HT1080 (cell line): ENCODE measurements at places on chromosomes 5 and 9. TPM values are rescaled to one million over a fixed set of nuclear protein-coding genes. Genes with fewer than 3 reads are reported as not detected.

The IFNA13 gene
- total RNA-seq: not detected in 2 replicates

The TAF1L gene
- total RNA-seq: not detected in 2 replicates

The C1QTNF3 gene
- total RNA-seq: 0.21 TPM in 1 of 2 replicates, not detected in the other

The IL4 gene
- total RNA-seq: not detected in 2 replicates

The NKD2 gene
- not detected in 2 replicates for total RNA-seq

The RASEF gene
- 0.14 and 0.73 TPM in 2 replicates for total RNA-seq

The LCP2 gene
- 0.50 TPM in 1 of 2 replicates, not detected in the other for total RNA-seq

The PCDHA10 gene
- not detected in 2 replicates for total RNA-seq

The FIBCD1 gene
- total RNA-seq: 11.6 TPM in 2 replicates

The TAL2 gene
- 0.57 TPM in 1 of 2 replicates, not detected in the other for total RNA-seq

The CARD9 gene
- 0.43 and 0.66 TPM in 2 replicates for total RNA-seq

The LMAN2 gene
- total RNA-seq: 213 and 237 TPM in 2 replicates

The CRB2 gene
- not detected in 2 replicates for total RNA-seq

DNA sequence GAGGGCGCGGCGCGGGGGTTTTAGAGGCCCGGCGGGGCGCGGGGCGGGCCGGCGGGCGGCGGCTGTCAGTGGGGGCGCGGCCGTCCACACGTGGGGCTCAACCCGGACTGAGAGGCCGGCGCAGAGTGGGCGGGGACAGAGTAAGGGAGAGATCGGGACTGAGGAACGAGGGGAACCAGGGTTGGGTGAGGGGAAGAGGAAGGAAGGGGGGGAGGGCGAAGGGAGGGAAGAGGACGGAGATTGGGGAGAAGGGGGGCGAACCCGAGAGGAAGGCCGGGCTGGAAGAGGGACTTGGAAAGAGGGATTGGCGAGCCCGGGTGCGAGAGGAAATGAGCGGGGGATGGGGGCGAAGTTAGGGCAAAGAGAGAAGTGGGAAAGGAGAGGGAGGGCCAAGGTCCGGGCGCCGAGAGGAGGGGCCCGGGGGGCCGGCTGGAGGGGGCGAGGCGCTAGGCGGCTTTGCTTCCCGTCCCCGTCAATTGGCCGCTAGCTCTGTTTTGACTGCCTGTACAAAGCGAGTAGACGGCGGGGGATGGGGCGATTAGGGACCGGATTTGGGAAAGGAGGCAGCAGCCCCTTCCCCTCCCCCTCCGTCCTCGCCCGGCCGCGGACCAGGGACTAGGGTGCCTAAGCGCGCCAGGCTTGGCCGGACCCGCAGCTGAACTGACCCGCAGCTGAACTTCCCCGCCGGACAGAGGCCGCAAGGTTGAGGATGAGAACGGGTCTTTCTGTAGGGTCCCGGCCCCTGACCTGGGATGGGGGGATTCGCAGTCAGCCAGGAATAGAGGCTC, 399 bp upstream of the FBN2 start:
- peak; percentile 62 for DNase-seq

DNA sequence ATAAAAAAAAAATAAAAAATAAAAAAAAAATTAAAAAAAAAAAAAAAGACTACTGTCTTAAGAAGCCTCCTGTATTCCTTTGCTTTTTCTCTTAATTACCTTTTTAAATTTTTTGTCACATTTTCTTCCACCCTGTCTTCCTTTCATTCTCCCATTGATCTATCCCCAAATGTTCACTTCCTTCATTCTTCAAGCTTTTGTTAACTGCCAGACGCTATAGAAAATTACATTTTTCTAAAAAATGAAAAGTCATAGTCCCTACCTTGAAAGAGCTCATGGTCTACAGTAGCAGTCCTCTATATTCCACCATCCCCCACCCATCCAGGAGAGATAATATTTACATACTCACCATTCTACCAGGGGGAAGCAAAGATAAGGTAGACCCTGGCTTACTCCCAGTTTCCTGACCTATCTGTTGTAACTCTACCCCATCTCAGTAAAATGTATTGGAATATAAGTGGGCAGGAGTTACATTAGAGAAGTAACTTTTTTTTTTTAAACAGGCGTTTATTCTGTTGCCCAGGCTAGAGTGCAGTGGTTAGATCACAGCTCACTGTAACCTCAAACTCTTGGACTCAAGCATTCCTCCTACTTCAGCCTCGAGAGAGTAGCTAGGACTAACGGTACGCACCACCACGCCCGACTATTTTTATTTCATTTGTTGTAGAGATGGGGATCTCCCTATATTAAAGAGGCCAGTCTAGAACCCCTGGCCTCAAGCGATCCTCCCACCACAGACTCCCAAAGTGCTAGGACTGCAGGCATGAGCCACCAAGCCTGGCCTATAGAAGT, 3.8 kb upstream of the PRKAA1 start:
- DNase-seq: no peak

DNA sequence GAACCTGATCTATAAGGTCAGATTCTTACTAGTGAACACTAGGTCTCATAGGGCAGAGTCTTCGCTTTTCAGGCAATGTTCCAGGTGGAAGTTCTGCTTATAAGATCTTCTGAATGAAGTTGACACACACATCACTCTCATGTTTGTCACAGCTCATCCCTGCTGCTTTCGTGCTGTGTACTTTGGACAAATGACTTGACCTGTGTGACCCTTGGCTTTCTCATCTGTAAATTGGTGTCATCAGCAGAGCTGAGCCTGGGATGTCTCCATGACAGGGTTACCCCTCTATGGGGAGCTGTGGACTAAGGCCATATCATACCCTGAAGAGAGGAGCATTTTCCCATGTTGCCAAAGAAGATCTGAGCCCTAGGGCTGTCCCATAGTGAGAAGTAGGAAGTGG, 2.8 kb downstream of the DELE1 start:
- no peak for DNase-seq

- no peak for DNase-seq
Measured at GRCh38 chr5:179610903-179611265, 12.6 kb downstream of the HNRNPH1 start.

GRCh38 chr9:87370049-87370685, 127.5 kb upstream of the DAPK1 start:
- DNase-seq: no peak

GRCh38 chr9:90915693-90916092, 114.1 kb downstream of the SYK start:
- DNase-seq: no peak

DNA sequence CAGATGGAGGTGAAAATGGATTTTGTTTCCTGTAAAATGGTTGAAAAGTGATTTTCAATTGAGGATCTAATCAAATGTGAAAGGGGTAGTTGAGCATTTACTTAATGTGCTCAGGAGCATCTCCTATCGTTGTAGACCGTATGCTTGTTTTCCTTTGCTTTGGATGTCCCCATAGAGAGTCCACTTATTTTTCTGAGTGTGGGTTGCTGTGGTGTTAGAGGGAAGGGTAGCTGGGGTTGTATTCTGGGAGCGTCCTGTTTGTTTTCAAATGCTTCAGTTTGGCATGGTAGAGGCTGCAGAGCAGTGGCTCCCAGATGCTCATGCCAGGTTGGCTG, 154.1 kb downstream of the MAT2B start:
- DNase-seq: no peak

- no peak for DNase-seq
Measured at GRCh38 chr9:20486552-20486951, 135.7 kb downstream of the MLLT3 start.

GRCh38 chr5:72648480-72648879, 141.3 kb upstream of the ZNF366 start:
- DNase-seq: no peak

DNA sequence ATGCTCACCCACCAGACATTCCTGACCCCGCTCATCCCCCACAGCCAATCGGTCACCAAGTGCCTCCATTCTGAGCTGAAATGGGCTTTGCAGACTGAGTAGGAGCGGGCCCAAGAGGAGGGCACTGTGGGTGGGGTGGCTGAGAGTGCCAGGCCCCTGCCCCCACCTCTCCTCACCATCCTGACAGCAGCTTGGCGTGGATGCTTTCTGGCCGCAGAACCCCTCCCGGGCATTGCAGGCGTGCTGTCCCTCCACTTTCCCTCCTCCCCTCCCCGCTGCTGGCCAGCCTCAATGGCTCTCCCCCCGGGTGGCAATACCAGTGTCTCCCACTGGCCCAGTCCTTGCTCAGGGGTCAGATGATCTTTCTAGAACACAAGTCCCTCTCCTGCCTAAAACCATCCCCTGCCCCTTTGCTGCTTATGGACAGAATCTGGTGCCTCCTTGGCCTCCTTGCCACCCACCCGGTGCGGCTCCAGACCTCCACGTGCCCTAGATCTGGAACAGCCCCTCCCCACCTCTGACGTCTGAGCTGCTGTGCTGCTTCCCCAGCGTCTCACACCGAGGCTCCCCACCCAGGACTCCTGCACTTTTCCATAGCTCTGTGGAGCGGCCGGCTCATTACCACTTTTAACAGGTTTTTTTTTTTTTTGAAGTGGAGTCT, 6.1 kb downstream of the FLT4 start:
- DNase-seq: no peak

DNA sequence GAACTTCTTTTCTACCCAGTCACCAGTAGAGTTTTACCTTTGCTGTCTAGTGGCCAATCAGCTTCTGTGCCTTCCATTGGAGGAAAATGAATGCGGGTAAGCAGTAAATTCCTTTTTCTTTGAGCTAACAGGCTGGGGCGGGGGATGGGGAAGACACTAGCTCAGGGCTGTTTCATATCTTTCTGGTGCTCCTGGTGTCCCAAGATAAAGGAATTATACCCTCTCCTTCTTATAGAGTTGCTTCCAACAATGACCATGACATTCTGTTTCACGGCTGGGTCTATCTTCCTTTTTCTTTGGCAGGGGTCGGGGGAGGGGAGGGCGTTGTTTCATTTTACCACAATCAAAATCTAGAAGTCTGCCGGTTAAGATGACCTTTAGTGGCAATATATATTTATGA, 51.2 kb upstream of the RPS23 start:
- DNase-seq: no peak

- no peak for DNase-seq
Measured at GRCh38 chr5:39955156-39955555, 530.4 kb upstream of the DAB2 start.

- DNase-seq: peak; percentile 37
Measured at GRCh38 chr9:91898451-91899218, 51.4 kb downstream of the ROR2 start.

DNA sequence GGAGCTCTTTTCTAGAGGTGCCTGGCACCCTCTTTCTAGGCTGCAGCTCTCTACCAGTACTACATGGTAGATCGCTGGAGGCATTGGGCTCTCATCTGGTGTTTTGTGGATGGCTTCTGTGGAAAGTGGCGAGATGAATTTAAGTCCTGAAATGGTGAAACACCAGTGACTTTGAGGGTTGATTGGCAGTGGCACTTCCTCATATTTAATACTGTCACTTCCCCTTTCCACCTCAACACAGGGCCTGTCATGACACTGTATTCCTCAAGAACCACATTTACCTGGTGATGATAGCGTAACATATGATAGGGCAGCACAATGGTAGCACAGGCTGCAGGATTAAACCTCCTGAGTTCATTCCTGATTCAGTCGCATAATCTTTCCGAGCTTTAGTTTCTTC, 132.1 kb downstream of the KDM4C start:
- DNase-seq: no peak

DNA sequence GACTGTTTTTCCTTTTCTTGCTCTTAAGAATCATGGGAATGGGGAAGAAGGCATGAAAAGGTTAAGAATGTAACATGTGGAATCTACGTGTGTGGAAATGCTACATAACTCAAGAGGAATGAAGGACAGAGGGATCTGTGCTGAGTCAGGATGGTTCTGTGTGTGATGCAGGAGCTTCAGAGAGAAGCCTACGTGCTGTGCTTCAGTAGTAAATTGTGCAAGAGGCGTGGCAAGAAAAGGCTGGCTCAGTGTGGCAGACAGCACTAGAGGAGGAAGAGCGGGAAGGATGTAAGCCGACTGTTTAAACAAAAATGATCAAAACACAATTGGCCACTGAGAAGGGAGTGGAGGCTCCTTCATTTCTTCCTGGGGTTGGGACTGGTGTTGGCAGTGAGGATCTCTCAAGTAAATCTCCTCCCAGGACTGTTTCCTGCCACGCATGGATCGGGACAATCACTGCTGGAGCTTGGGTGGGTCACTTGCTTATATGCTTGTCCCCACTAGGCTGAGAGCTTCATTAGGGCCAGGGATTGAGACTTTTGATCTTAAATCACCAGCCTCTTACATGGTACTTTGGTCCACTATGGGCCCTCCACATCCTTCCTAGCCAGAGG, 59.4 kb upstream of the BASP1 start:
- DNase-seq: no peak

- no peak for DNase-seq
Measured at GRCh38 chr9:34177593-34178435, 1.0 kb upstream of the UBAP1 start.

GRCh38 chr5:63928451-63928850, 33.8 kb downstream of the HTR1A start:
- no peak for DNase-seq

DNA sequence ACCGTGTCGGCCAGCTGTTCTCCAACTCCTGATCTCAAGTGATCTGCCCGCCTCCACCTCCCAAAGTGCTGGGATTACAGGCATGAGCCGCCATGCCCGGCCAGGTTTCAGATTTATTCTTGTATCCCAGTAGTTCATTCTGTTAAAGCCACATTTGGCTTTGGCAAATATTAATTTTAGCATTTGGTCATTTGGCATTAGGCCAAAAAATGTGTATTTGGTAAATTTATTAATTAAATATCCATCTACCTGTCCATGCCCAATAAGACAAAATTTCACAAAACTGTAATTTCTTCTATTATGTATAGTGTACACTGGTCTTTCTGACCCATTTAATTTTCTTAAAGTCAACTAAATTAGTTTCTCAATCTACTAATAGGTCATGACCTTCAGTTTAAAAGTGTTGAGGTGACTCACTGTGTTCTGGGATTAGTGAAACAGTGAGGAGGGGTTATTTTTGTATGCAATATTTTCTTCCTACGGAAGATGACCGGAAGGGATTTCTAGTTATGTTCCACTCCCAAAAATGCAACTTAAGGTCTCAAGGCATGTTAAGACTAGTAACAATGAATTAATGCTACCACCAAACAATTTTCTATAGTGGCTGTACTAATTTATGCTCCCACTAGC, 21.0 kb downstream of the OSTF1 start:
- DNase-seq: no peak
